ENCODE measurements at places on chromosomes 3 and 15. TPM values are rescaled to one million over a fixed set of nuclear protein-coding genes. Genes with fewer than 3 reads are reported as not detected.

GRCh38 chr15:72099155-72099554 lies 18.8 kb downstream of the MYO9A start:
- H3K4me1 ChIP-seq = peaks cover 5% of the 10 kb centered on the region
- H3K27me3 ChIP-seq = no peaks in the 10 kb centered on the region
- no peak overlapping the region for H3K4me3 ChIP-seq
- H3K36me3 ChIP-seq = peaks cover 2% of the 10 kb centered on the region

DNA sequence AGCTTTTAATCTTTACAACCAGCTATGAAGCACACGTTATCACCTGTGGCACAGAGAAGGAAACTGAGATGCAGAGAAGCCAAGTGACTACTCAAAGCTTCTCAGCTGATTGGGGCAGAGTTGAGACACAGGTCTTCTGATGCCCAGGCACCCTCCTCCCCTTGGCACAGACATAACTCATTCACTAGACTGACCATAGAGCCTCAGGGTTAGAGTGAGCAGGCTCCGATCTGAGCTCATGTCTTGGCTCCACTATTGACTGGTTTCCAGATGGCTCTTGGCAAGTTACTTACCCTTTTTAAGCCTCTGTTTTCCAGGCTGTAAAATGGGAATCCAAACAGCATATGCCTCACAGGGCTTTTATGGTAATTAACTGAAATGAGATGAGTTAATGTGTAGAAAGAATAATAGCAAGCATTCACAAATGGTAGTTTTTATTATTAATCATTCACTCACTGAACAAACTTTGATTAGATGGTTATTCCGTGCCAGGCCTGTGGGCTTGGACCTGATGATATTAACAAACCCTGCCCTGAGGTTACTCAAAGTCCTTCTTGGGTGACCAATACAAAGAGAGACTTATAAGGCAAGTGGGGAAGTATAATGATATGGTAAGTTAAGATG lies 184.3 kb downstream of the ANXA2 start:
- peaks cover 16% of the 10 kb centered on the region for H3K27me3 ChIP-seq
- no peak overlapping the region for H3K27ac ChIP-seq
- no peak overlapping the region for H3K4me3 ChIP-seq
- H3K36me3 ChIP-seq = no peaks in the 10 kb centered on the region

GRCh38 chr15:43920254-43920600 lies 93.4 kb downstream of the WDR76 start:
- H3K27ac ChIP-seq = no peak overlapping the region
- no peaks in the 10 kb centered on the region for H3K36me3 ChIP-seq
- H3K4me3 ChIP-seq = no peak overlapping the region
- no peak for DNase-seq
- H3K27me3 ChIP-seq = peaks cover 23% of the 10 kb centered on the region

GRCh38 chr15:63628123-63628822 lies 31.1 kb downstream of the FBXL22 start:
- H3K4me3 ChIP-seq = no peak overlapping the region
- no peak overlapping the region for H3K27ac ChIP-seq
- H3K36me3 ChIP-seq = peaks cover 18% of the 10 kb centered on the region
- peaks cover 11% of the 10 kb centered on the region for H3K4me1 ChIP-seq

The XYLB gene
- total RNA-seq = 6.0 TPM

The B3GNT5 gene
- 13.3 TPM for total RNA-seq

DNA sequence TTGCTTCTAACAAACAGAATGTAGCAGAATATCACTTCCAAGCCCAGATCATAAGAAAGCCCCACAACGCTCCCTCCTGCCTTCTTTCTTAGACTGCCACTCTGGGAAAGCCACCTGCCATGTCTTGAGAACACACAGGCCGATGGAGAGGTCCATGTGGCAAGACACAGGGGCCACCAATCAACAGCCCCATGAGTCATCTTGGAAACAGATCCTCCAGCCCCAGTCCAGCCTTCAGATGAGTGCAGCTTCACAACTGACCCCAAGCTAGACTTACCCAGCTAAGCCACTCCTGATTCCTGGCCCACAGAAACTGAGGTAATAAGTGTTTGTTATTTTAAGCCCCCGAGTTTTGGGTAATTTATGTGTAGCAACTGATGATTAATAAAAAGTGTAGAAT lies 39.7 kb downstream of the PTH1R start:
- H3K27ac ChIP-seq = peak overlapping the region; percentile 49
- H3K27me3 ChIP-seq = no peaks in the 10 kb centered on the region
- H3K36me3 ChIP-seq = peaks cover 49% of the 10 kb centered on the region
- H3K4me1 ChIP-seq = peaks cover 22% of the 10 kb centered on the region
- no peak for DNase-seq

The ARIH2 gene
- 126 TPM for total RNA-seq

The SERPINI2 gene
- not detected for total RNA-seq

- H3K4me1 ChIP-seq = peaks cover 9% of the 10 kb centered on the region
- no peak overlapping the region for H3K4me3 ChIP-seq
- H3K27ac ChIP-seq = no peak overlapping the region
- DNase-seq = no peak
- peaks cover 2% of the 10 kb centered on the region for H3K36me3 ChIP-seq
Observed at GRCh38 chr15:96339619-96340347, 9.3 kb downstream of the NR2F2 start.

The MYRIP gene
- not detected for total RNA-seq

DNA sequence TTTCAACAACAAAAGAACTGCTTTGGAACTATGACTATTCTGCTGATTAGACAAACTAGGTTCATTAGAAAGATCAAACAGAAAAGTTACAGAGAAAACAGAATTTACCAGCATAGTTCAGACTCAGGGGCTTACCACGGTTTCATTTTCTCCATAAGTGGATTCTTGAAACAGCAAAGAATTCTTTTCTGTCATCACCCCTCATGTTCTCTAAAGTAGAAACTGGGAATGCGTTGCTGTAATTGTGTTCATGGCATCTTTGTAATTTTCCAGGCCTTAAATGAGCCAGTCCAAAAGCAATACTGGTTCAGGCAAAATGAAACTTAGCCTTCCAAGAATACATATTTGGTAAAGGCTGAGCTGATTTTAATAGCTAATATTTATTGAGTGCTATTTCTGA lies 287.8 kb downstream of the CHL1 start:
- no peaks in the 10 kb centered on the region for H3K36me3 ChIP-seq
- H3K27ac ChIP-seq = no peak overlapping the region
- no peaks in the 10 kb centered on the region for H3K4me1 ChIP-seq
- H3K27me3 ChIP-seq = no peaks in the 10 kb centered on the region

The NAA80 gene
- total RNA-seq = 16.3 TPM

- H3K27ac ChIP-seq = no peak overlapping the region
- H3K36me3 ChIP-seq = no peaks in the 10 kb centered on the region
- DNase-seq = no peak
Observed at GRCh38 chr3:182618085-182618732, 175.1 kb upstream of the ATP11B start.

GRCh38 chr15:31255176-31255510 lies 71.5 kb upstream of the KLF13 start:
- H3K36me3 ChIP-seq = no peaks in the 10 kb centered on the region
- no peak overlapping the region for H3K27ac ChIP-seq

The IQCH gene
- total RNA-seq = 1.4 TPM

- H3K27me3 ChIP-seq = peaks cover 68% of the 10 kb centered on the region
- peak overlapping the region; percentile 47 for H3K4me3 ChIP-seq
- H3K36me3 ChIP-seq = no peaks in the 10 kb centered on the region
- H3K4me1 ChIP-seq = peaks cover 19% of the 10 kb centered on the region
- no peak for DNase-seq
Observed at GRCh38 chr15:88255484-88256278, 858 bp downstream of the NTRK3 start.

GRCh38 chr3:152348436-152349177 lies 79.9 kb downstream of the MBNL1 start:
- no peaks in the 10 kb centered on the region for H3K27me3 ChIP-seq
- no peak overlapping the region for H3K4me3 ChIP-seq
- DNase-seq = no peak

The PAQR5 gene
- total RNA-seq = 0.23 TPM

- no peak overlapping the region for H3K4me3 ChIP-seq
- H3K27ac ChIP-seq = no peak overlapping the region
- no peaks in the 10 kb centered on the region for H3K4me1 ChIP-seq
Observed at GRCh38 chr15:35427091-35427490, 118.9 kb downstream of the DPH6 start.

DNA sequence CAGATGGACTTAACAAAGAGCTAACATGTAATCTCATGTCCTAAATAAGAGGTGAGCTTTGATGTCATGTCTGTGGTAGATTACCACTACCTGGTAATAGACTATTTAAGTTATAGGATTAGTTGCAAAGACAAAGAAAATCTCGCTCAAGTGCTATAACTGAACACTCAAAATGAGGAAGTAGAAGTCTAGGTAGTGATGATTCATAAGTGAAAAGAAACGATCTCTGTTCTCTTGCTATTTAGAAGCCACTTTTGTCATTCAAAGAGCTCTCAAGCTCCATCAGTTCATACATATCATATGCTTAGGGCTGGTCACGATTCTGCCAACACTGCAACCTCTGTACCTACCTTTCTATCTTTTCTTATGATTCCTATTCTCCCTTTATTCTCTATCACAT lies 110.9 kb downstream of the EDEM1 start:
- H3K4me3 ChIP-seq = no peak overlapping the region
- H3K27me3 ChIP-seq = peaks cover 4% of the 10 kb centered on the region
- no peak overlapping the region for H3K27ac ChIP-seq
- no peaks in the 10 kb centered on the region for H3K36me3 ChIP-seq

The LRIG1 gene
- total RNA-seq = 8.5 TPM

- H3K4me1 ChIP-seq = peaks cover 40% of the 10 kb centered on the region
- no peak for DNase-seq
- no peak overlapping the region for H3K27ac ChIP-seq
- peaks cover 64% of the 10 kb centered on the region for H3K36me3 ChIP-seq
- no peak overlapping the region for H3K4me3 ChIP-seq
Observed at GRCh38 chr3:105856605-105857004, 12.2 kb downstream of the CBLB start.

The TLR9 gene
- 1.4 TPM for total RNA-seq

The HESX1 gene
- total RNA-seq = 0.35 TPM

- H3K27me3 ChIP-seq = peaks cover 4% of the 10 kb centered on the region
- H3K27ac ChIP-seq = peak overlapping the region; percentile 91
- DNase-seq = no peak
- H3K36me3 ChIP-seq = peaks cover 43% of the 10 kb centered on the region
Observed at GRCh38 chr15:89244574-89244903, 760 bp downstream of the FANCI start.

The CCR5 gene
- 0.21 TPM for total RNA-seq

The DAZL gene
- not detected for total RNA-seq

DNA sequence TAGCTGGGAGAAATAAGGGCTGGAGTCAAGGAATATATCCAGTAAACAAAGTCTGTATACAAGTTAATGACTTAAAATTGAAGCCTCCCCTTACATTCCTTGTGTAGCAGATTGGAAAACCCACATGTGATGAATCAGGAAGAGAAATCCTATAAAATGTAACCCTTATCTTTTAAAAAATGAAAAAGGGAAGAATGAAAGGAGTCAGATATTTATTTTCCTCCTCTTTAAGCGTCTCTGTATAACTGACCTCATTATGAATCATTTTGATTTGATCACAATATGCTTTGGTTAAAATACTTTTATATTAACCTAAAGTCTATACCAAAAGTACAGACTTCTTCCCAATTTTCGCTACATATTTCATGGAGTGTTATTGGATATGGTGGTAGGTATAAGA lies 316.3 kb upstream of the STAC start:
- no peaks in the 10 kb centered on the region for H3K27me3 ChIP-seq
- no peak overlapping the region for H3K4me3 ChIP-seq
- H3K4me1 ChIP-seq = no peaks in the 10 kb centered on the region
- no peak overlapping the region for H3K27ac ChIP-seq

The SOX2 gene
- not detected for total RNA-seq

GRCh38 chr3:149366031-149366430 lies 11.4 kb downstream of the TM4SF1 start:
- H3K27ac ChIP-seq = no peak overlapping the region
- H3K4me3 ChIP-seq = no peak overlapping the region
- H3K4me1 ChIP-seq = peaks cover 10% of the 10 kb centered on the region
- no peaks in the 10 kb centered on the region for H3K36me3 ChIP-seq

The ABHD17C gene
- 6.0 TPM for total RNA-seq

The PRR20G gene
- not detected for total RNA-seq

DNA sequence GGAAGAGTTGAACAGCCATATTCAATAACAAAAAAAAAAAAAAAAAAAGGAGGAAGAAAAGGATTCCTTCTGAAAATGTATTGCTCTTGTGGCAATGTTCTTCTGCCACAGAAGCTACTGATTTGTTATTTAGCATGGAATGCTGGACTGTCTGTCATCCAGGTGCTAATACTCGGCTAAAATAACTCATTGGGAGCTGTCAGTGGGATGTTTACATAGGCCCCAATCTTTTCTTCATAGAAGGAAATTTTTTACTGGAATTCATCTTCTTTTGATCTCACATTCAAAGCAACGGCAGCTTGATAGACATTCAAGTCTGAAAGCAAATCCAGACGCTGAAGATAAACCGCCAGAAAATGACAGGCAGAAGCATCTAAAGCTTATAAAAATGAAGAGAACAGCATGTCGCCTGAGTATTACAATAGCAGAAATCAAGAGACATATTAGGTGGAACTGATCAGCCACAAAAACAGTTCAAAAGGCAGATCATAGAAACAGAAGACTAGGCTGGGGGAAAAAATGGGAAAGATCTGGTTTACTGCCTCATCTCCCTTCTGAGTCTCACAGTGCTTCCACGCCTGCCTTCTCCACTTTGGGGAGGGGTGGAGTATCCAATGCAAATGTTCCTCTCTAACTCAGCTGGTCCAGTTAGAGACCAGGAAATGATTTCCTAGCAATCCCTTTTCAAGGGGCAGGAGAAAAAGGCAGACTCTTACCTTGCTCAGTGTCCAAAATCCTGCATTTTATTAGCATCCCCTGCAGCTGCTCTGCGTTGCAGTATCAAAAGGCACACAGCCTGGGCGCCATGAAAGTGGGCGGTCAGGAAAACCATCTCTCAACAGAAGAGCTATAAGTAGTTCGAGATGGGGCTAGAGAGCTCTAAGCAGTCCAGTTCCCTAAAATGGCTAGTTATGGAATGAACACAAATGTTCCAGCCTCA lies 451.9 kb downstream of the FOXP1 start:
- peaks cover 37% of the 10 kb centered on the region for H3K36me3 ChIP-seq
- DNase-seq = no peak
- H3K4me1 ChIP-seq = peaks cover 64% of the 10 kb centered on the region
- H3K27me3 ChIP-seq = no peaks in the 10 kb centered on the region
- H3K4me3 ChIP-seq = peak overlapping the region; percentile 87
- H3K27ac ChIP-seq = peak overlapping the region; percentile 95

Measured in activated naive CD8-positive, alpha-beta T cell treated with anti-CD3 and anti-CD28 coated beads for 36 hours (primary cell).